ENCODE measurements at places on chromosomes 13 and 19.
A peak's percentile ranks its signal among the peaks of the same experiment; 100 is the strongest.

GRCh38 chr19:1265615-1266128 lies 3.5 kb upstream of the CIRBP start:
- no peak for DNase-seq

DNA sequence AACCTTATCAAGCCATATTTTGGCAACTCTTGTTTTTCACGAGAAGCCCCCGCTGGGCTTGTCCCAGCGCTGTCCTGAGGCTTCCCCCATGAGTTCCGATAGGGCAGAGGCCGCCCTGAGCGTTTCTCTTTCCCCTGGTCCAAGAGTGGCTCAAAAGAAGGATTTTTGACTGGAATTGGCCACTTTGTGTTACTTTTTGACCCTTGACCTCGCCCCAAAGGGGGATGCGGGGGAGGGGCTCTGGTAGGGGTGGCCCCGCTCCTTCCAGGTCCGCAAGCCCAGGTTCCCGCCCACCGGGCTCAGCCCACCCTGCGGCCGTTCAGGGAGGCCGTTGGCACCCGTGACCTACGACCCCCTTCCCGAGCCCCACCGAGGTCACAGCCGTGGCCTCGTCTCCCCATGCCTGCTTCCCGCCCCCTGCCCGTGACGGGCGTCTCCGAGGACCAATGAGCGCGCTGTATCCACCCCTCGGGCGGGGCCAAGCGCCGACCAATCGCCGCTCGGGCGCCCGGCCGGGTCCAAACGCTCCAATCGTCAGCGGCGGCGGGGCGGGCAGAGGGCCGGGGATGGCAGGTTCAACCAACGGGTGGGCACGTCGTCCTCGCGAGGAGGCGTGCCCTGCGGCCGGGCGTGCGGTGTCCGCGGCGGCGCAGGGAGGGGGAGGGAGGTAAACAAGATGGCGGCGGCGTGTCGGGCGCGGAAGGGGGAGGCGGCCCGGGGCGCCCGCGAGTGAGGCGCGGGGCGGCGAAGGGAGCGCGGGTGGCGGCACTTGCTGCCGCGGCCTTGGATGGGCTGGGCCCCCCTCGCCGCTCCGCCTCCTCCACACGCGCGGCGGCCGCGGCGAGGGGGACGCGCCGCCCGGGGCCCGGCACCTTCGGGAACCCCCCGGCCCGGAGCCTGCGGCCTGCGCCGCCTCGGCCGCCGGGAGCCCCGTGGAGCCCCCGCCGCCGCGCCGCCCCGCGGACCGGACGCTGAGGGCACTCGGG lies at the start of gene STK11:
Gene STK11 (plus strand): TSS at position 665 of the 986 bp plus-strand sequence. CDS start 1,136 bp downstream, outside the sequence.
- no peak for DNase-seq

- DNase-seq = no peak
Measured at GRCh38 chr13:42322806-42323205, 50.9 kb downstream of the AKAP11 start.

DNA sequence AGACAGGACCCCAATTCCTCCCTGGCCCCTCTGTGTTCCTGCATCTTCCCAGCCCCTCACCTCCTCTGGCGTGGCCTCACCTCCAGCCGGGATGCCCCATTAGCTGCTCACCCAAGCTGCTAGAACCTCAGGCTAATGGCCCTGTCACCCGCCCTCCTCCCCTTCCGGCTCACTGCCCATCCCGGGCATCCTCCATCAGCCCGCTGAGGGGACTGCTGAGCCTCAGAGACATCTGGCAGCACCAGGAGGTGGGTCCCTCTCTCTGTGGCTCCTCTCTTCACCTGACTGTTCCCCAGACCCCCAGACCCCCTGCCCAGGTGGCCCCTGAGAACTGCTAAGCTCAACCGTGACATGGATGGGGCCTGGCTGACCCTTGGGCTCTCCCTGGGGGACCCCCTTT lies 2.9 kb downstream of the FFAR1 start:
- no peak for DNase-seq

DNA sequence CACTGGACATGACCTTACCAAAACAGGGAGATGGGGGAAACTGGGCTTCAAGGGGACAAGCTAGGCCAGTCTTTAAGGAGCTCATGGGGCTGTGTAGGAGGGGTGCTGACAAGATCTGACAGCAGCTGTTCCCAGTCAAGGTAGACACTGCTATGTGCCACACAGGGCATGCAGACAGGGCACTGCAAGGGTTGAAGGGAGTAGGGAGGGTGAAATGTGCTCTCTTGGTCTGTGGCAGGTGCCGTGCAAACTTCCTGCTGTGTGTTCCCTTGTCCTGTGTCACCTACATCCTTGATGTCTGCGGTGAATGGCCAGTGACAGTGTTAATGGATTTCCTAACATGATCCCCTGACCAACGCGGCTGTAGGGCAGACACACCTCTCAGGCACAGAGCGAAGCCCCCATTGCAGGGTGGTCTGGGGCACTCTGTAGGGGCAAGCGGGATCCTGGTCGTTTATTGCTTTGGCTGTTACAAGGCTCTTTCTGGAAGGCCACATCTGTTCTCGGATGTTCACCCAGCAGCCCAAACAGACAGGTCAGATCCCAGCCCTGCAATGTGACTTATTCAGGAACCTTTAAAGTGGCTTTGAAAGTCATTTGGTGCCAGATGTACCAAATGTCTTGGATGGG lies 199.5 kb upstream of the ZNF536 start:
- DNase-seq = no peak

GRCh38 chr13:25432691-25433090 lies 60.9 kb downstream of the ATP8A2 start:
- no peak for DNase-seq

DNA sequence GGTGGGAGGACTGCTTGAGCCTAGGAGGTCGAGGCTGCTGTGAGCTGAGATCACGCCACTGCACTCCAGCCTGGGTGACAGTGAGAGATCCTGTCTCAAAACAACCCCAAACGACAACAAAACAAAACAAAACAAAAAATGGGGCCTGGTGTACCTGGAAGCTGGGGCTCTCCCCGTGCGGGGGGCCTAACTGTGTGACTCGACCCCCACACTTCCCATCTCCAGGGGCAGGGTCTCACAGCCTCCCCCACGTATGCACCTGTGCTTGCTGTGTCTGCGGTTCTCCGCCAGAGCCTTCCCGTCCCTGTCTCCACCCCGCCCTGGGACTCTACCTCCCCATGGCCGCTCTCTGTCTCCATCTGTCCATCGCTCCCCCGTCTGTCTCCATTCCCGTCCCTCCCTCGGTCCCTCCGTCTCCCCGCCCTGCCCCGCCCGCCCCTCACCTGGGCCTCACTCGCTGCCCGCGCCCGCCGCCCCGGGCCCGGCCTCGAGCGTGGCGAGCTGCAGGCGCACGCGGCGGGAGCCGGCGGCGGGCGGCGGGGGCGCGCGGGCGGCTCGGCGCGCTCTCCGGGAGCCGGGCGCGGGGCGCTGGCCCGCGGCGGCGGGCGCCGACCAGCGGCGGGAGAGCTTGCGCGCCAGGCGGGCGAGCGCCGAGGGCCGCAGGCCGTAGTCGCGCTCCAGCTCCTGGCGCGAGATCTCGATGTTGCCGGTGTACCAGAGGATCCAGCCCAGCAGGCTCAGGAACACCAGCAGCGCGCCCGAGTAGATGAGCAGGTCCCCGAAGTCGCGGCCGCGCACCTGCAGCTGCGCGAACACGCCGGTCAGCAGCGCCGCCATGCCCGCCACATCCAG lies 587 bp downstream of the TMEM238 start:
- peak; percentile 70 for DNase-seq

DNA sequence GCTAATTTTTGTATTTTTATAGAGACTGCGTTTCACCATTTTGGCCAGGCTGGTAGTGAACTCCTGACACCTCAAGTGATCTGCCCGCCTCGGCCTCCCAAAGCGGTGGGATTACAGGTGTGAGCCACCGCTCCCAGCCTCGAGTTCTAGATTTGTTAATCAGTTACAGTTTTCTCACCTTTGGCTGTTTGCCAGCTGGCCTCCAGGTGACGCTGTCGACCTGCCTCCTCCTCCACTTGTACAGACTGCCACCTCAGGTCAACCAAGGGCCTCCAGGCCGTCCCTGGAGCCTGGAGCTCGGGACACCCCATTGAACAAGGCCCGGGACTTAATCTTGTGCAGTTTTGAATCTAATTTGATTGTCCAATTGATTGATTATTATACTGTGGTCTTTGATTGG lies 45.5 kb downstream of the IER2 start:
- peak; percentile 48 for DNase-seq

DNA sequence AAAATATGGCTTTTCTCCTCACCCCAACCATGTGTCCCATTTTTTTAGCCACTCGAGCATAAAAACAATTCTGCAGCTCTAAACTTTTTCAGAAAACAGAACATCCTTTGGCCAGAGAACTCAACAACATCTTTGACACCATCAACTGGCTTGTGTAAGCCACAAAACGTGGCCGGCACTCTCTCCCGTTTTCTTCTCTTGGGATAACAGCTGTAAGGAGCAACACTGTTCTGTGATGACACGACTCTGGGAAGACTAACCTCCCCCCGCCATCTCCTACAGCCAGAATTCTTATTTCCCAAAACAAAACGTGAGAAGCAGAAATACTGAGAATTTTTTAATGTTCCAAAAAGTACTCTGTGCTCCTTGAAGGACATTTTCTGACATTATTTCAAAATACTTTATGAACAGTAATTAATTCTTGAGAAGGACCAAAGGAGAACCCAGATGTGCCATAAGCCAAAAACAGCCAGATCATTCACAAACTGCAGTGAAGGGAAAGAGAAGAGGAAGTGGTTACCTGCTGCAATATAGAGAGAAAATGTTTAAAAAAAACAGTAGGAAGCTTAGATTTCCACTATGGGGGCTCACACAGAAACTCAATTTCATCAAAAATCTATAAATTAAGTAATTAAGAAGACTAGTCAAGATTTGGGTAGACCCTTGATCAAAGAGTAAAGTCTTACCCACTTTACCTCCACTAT lies 25.8 kb downstream of the COL4A1 start:
- no peak for DNase-seq

GRCh38 chr19:53977429-53977990 lies 13.9 kb upstream of the CACNG6 start:
- peak; percentile 70 for DNase-seq

DNA sequence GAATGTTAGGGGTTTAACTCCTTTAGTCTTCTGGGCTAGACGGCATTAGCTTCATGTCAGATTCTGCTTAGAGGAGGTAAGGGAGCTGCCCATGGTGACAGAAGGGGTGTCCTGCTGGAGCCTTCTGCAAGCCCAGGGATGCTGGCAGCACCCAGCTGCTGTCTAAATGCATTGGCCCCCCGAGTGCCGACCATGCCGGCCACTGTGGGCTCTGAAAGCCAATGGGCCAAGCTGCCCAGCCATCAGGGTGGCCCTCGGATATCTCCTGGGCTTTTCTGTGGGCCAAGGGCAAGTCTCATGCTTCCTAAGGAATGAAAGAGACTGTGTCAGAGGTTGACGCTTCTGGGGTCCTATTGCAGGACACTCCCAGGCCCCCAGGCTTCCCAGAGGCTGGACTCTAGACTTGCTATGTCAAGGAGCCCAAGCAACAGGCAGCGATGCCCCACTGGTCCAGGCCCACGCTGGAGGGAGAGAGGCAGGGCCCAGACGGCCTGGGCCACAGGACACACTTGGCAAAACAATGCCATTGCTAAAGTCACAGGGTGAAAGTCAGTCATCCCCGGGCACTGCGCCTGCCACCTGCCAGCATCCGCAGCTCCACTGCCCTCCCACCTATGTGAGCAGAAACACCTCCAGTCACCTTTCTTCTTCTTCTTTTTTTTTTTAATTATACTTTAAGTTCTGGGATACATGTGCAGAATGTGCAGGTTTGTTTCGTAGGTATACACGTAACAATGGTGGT lies 160.2 kb upstream of the GPR12 start:
- no peak for DNase-seq

DNA sequence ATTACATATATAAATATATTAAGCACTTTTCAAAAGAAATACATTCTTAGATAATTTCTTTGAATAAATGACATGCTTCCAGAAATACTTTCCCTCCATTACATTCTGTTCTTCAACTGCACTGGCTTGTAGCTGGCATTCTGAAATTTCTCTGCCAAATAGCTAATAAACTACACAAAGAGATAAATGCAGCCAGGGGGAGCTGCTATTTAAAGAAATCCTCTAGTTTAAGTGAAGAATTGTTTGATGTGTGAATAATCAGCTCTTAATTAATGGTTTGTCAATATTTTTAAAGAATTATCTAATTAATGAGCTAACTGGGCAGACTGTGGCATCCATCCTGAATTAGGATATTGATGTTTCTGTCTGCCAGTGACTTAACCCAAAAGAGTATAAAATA lies 30.7 kb downstream of the SLC7A1 start:
- no peak for DNase-seq

DNA sequence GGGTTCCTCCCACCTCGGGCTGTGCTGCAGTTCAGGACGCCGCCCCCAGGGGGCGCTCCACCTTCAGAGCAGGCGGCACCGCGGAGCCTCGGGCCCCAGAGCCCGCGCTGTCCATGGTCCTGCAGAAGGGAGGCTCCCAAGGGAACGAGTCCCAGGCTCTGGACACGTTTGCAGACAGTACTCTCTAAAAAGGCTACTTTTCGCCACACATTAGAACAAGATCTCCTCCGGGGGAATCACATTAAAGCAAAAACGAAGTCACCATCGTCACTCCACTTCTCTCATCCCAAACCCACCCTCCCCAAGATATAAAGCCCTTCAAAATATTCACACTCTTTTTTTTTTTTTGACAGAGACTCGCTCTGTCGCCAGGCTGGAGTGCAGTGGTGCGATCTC lies 4.6 kb upstream of the SIGLEC10 start:
- DNase-seq = peak; percentile 13

DNA sequence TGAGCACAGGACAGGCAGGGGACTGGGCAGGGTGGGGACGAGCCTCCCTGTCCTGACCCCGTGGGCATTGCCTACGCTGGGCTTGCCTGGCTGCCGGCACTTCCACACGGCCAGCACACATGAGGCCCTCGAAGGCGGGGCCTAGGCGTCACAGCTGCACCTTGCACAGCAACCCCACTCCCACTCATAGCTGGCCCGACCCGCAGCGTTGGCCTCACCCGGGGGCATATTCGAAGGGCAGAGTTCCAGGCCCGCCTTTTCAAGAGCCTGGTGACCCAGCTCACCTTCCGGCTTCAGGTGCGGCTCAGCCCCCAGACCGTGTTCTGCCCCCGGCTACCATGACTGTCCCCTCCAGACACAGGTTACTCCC lies 16.9 kb upstream of the PROZ start:
- DNase-seq = no peak

GRCh38 chr19:5121266-5122120 lies 152.6 kb downstream of the KDM4B start:
- no peak for DNase-seq

DNA sequence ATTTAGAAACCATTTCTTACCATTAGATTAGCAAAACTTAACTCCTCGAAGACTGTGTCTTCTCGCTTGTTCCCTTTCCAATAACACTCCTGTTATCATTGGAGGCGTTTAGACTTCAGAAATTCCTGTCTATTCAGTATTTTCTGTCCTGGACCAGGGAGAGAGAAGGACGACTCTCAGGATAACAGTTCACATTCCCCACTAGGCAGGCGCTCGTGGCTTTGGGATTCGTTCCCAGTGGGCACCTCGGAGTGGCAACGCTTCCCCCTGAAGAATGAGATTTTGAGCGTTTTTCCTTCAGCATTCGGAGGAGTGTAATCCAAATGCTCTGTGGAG lies 429 bp upstream of the ZNF225 start:
- no peak for DNase-seq

All from SHP77 (cell line).